ENCODE measurements at places on chromosomes 1 and 21. TPM values are rescaled to one million over a fixed set of nuclear protein-coding genes. Genes with fewer than 3 reads are reported as not detected.

KRTAP12-2 gene
- total RNA-seq: not detected

MEX3A gene
- 1.6 TPM for total RNA-seq

FCRL2 gene
- total RNA-seq: not detected

DPT gene
- total RNA-seq: 0.18 TPM

ASTN1 gene
- not detected for total RNA-seq

RAB25 gene
- total RNA-seq: not detected

ADGRL4 gene
- total RNA-seq: 9.5 TPM

ERRFI1 gene
- total RNA-seq: 26.8 TPM

ZSWIM5 gene
- 1.9 TPM for total RNA-seq

COL16A1 gene
- total RNA-seq: 137 TPM

NKAIN1 gene
- total RNA-seq: 0.09 TPM

SHE gene
- under 0.01 TPM for total RNA-seq
